Fibroblast of lung (primary cell): ENCODE measurements at places on chromosomes 2 and 18.
A peak's percentile ranks its signal among the peaks of the same experiment; 100 is the strongest.

GRCh38 chr2:2573205-2573604, 242.1 kb upstream of the MYT1L start:
- DNase-seq = no peak

GRCh38 chr2:174750923-174751441, 13.3 kb downstream of the CHRNA1 start:
- DNase-seq = no peak

- no peak for DNase-seq
Observed at GRCh38 chr2:173793709-173794565, 171.2 kb downstream of the SP3 start.

DNA sequence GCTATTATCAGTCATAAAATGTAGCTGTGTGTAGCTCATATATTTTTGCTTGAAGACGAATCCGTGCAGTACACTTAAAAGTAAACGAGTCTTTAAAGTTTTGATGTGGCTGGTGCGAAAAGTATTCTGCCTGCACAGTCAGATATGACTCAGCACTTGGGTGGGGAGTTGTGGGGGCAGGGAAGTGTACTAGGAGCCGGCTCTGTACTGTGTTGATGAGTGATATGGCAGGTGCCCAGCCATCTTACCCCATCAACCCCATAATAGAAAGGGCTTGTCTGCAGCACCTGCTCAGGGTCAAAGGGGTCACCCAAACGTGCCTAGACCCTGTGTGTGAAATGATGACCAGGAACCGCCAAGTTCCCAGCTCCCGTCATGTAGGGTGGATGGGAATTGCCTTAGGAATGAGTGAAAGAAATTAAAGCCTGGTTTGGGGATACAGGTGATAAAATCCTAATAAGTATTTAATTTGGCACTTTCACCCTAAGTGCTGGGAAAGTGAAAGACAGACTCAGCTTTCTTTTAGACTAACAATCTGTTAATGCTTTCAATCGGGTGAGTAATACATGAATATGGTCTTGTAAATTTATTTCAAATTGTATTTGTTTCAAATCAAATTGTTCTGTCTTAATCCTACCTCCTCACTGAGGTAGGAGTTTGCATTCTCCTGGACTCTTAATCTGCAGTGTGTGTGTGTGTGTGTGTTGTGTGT, 48.0 kb downstream of the BCL2L11 start:
- peak; percentile 78 for DNase-seq

- DNase-seq = no peak
Observed at GRCh38 chr2:137942833-137943677, 21.2 kb upstream of the HNMT start.

DNA sequence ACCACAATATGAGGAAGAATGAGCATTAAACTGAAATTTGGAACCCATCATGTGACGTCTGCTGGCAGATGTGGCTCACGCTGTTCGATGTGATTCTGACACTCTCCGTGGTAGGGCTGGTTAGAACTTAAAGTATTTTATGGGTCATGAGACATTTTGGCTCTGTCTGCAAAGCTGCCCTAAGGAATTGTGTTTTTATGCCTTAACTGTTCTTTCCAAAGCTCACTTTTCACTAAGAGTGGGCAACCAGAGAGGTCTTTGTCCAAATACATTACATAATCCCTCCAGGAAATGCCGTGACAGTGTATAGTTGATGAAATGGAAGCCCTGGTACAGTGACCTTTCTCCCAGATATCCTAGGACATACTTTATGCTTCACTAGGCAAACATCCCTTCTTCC, 119.1 kb downstream of the AQP4 start:
- peak; percentile 6 for DNase-seq

DNA sequence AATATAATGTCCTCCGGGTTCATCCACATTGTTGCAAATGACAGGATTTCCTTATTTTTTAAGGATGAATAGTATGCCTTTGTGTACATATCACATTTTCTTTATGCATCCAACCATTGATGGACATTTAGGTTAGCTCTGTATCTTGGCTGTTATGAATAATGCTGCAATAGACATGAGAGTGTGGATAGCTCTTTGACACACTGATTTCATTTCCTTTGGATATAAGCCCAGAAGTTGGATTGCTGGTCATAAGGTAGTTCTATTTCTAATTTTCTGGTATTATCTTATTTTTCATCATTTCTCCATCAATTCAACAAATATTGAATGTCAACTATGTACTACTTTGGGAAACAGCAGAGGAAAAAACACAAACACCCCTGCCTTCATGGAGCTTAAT, 423.3 kb downstream of the MTX2 start:
- DNase-seq = no peak

GRCh38 chr18:7844418-7844817, 277.3 kb downstream of the PTPRM start:
- no peak for DNase-seq

GRCh38 chr2:41832218-41832617, 215.6 kb upstream of the PKDCC start:
- no peak for DNase-seq

GRCh38 chr2:201790989-201791388, 10.3 kb upstream of the ALS2 start:
- no peak for DNase-seq

GRCh38 chr2:226904592-226904991, 68.7 kb downstream of the RHBDD1 start:
- no peak for DNase-seq

DNA sequence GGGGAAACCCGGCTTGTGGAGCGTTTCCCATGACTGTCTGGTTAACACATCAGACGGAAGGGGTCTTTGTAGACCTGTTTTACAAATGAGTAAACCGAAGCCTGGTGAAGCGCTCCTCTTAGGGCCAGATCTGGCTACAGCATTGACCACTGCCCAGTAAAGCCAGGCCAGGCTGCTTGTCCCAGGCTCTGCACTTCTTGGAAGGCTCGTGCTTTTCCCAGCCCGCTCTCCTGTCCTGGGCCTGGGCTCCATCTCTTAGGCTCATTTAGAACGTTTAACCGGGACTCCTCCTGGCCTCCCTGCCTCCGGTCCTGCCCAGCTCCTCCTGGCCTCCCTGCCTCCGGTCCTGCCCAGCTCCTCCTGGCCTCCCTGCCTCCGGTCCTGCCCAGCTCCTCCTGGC, 4.8 kb downstream of the GPC1 start:
- no peak for DNase-seq

DNA sequence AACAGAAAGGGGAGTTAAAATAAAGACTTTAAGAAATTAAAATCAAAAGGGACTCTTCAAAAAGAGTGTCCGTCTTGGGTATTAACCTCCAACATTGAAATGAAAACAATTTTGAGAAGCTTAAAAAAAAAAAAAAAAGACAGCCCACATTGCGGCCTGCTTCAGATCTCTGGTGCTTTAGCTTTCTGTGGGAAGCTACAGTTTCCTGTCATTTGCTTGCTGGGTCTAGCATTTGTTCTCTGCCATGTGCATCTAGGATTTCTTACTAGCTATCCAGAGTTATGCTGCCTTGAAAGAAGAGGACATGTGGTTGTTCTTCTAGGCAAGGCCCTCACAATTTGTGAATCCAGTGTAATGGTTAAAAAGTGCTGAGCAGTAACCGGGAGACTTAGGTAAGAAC, 375.3 kb downstream of the SLC4A3 start:
- DNase-seq = no peak

DNA sequence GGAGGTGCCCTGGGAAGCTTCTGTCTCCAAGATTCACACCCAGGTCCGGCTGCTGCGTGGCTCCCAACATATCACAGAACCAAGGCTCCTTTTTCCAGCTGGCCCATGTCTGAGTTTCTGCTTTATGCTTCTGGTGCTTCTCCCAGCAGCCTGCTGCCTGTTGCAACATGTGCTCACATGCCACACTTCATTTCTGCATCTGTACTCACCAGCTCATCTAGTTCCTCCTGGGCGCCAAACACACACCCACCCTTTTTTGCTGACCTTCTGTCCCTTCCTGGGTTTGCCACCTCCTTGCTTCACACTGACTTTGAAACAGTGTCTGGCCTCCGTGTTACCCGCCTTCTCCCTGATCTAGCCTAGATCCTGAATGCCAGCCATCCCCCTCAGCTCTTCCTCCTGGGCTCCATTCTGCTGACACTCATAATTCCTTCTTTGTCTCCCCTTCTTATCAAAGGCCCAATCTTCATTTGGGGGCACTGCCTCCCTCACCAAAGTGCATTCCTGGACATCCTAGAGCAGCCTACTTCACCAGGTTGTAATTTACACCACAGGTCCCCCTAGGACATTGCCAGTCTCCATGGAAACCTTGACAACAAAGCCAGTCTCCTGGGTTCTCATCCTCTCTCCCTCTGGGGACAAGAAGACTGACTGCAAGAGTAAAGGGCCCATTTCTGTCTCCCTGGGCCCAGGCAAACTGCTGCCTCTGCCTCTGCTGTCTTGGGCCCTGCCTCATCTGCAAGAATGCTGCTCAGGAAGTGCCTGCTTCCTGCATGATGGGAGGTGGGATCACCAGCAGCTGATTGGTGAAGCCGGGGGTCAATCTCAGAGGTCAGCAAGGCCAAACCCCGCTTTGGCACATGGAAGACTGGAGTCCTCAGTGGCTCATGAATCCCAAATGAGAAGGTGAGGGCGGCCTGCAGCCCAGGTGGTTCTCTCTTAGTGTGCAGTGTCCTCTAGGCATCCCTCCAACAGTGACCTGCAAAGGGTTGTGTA, 13.9 kb upstream of the PROM2 start:
- no peak for DNase-seq

GRCh38 chr2:205408696-205409095, 273.6 kb upstream of the NRP2 start:
- peak; percentile 72 for DNase-seq

GRCh38 chr2:232878855-232879617, 9.0 kb downstream of the SNORC start:
- DNase-seq = no peak

DNA sequence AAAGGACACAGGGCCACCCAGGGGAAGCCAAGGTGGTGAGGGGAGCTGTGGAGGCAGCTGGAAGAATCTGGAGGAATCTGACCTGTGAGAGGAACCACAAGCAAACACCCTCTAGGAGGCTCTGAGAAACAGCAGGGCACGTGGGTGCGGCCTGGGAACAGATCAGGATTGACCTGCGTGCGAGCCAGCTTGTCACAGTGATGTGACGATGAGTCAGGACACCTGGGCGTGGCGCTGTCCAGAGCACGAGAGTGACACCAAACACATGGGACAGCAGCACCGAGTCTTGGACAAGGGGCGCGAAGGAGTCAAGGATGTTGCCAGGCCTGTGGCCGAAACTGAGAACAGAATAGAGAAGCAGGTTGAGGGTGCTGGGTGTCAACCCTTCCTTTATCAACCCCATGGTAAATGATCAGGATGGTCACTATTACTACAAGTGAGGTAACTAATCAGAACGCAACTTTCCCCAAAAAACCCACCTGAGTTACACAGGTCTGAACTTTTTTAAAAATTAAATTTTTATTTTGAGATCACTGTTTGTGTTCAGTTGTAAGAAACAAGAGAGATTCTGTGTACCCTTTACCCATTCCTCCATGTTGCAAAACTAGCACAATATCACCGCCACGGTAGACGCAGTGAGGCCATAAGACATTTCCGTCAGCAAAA, 637 bp upstream of the SFT2D3 start:
- DNase-seq = no peak
